ENCODE measurements at places on chromosomes 2 and 18. TPM values are rescaled to one million over a fixed set of nuclear protein-coding genes. Genes with fewer than 3 reads are reported as not detected.

Gene CMPK2
- total RNA-seq: 5.6 TPM

Gene ALPP
- not detected for total RNA-seq

Gene SIX3
- total RNA-seq: not detected

Gene MAIP1
- 16.0 TPM for total RNA-seq

Gene CNDP1
- total RNA-seq: 9.8 TPM

GRCh38 chr18:78514910-78515670 is 464.5 kb upstream of the SALL3 start:
- H3K36me3 ChIP-seq: no peaks in the 10 kb centered on the region
- H3K27me3 ChIP-seq: no peaks in the 10 kb centered on the region
- H3K4me3 ChIP-seq: no peak overlapping the region
- DNase-seq: peak; percentile 64

- peaks cover 3% of the 10 kb centered on the region for H3K4me1 ChIP-seq
- H3K27me3 ChIP-seq: no peaks in the 10 kb centered on the region
- no peak for DNase-seq
- H3K4me3 ChIP-seq: no peak overlapping the region
- H3K36me3 ChIP-seq: no peaks in the 10 kb centered on the region
Measured at GRCh38 chr2:170967553-170967952, 38.5 kb downstream of the GORASP2 start.

- no peak for DNase-seq
- no peak overlapping the region for H3K4me3 ChIP-seq
- no peak overlapping the region for H3K27ac ChIP-seq
- H3K27me3 ChIP-seq: no peaks in the 10 kb centered on the region
- H3K4me1 ChIP-seq: no peaks in the 10 kb centered on the region
- H3K36me3 ChIP-seq: no peaks in the 10 kb centered on the region
Measured at GRCh38 chr2:32237996-32238395, 26.7 kb downstream of the NLRC4 start.

DNA sequence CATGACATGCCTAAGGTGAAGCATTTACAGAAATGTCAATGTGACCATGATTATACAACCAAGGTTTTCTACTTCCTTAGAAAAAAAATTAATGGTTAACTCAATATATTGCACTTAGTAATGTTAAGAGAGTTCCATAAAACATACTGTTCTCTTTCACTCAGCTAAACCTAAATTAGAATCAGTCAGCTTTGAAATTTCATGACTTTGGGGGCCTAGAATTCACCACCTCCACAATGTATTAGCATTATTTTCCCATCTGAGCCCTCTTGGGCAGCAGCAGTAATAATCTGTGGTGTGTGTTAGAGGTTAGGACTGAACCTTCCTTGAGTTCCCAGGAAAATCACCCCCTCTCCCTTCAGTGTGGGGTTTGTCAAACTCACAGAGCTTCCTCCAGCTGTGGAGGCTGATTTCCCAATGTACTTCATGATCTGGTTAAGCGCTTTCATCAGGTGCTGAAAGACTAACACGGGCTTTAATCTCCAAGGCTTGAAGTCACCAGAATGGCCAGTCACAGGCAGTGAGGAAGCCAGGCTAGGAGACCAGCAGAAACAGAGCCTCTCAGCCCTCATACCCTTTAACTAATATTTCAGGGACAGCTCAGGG is 7.1 kb upstream of the UPP2 start:
- no peak for DNase-seq
- H3K4me1 ChIP-seq: no peaks in the 10 kb centered on the region
- no peaks in the 10 kb centered on the region for H3K36me3 ChIP-seq
- H3K27ac ChIP-seq: no peak overlapping the region
- H3K27me3 ChIP-seq: no peaks in the 10 kb centered on the region

DNA sequence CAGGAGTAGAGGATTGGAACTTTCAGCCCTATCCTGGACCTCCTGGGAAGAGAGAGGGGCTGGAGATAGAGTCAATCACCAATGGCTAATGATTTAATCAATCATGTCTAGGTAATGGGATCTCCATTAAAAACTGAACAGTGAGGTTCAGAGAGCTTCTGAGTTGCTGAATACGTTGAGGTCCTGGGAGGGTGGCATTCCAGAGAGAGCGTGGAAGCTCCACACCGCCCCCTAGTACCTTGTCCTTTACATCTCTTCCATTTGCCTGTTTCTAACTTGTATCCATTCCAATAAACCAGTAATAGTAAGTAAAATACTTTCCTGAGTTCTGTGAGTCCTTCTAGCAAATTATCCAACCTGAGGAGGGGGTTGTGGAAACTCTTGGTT is 101.7 kb downstream of the B3GNT2 start:
- H3K27me3 ChIP-seq: no peaks in the 10 kb centered on the region
- no peak for DNase-seq
- H3K27ac ChIP-seq: no peak overlapping the region
- peaks cover 20% of the 10 kb centered on the region for H3K4me1 ChIP-seq

- DNase-seq: no peak
- H3K4me3 ChIP-seq: no peak overlapping the region
- H3K36me3 ChIP-seq: no peaks in the 10 kb centered on the region
- H3K27me3 ChIP-seq: no peaks in the 10 kb centered on the region
Measured at GRCh38 chr18:36812678-36813077, 16.1 kb downstream of the TPGS2 start.

- no peak overlapping the region for H3K27ac ChIP-seq
- no peaks in the 10 kb centered on the region for H3K36me3 ChIP-seq
- no peaks in the 10 kb centered on the region for H3K4me1 ChIP-seq
- H3K27me3 ChIP-seq: no peaks in the 10 kb centered on the region
Measured at GRCh38 chr2:238739668-238740067, 108.2 kb upstream of the TWIST2 start.

GRCh38 chr18:46821856-46822711 is 65.2 kb upstream of the ST8SIA5 start:
- no peak overlapping the region for H3K27ac ChIP-seq
- no peaks in the 10 kb centered on the region for H3K4me1 ChIP-seq
- no peak for DNase-seq
- no peaks in the 10 kb centered on the region for H3K36me3 ChIP-seq
- H3K4me3 ChIP-seq: no peak overlapping the region

DNA sequence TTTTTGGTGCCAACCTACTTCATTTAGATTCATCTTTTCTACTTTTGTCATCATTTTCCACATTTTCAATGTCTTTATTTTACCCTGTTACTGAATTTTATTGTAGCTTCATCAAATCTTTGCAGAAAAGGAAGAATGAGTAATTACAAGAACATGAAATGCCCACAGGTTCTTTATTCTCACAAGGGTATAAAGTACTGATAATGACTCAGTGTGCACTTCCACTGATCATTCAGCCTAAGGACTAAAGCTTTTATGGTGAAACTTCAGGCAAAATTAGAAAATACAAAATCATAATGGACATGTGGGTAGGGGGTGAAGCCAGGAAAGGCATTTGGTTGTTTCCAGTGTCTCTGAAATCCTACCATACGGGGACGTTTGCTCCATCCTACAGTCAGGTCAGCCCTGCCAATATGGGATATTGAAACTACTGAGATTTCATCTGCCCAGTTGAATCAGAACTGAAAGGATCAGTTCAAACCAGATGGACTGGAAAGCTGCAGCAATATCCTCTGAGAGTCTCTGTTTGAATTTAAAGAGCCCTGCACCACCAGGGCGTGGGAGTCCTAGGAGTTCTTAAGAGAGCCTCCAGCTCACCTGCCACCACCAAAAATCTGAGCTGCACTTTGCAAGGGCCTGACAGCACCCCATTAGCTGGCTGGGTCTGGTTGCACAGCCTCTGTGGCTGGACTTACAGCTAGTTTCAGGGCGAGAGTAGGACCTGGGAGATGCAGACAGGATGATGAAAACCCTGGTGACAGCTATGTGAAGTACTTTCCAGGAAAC is 390.4 kb downstream of the CMPK2 start:
- H3K27me3 ChIP-seq: no peaks in the 10 kb centered on the region
- H3K4me1 ChIP-seq: no peaks in the 10 kb centered on the region
- H3K4me3 ChIP-seq: no peak overlapping the region
- no peak overlapping the region for H3K27ac ChIP-seq
- no peaks in the 10 kb centered on the region for H3K36me3 ChIP-seq

DNA sequence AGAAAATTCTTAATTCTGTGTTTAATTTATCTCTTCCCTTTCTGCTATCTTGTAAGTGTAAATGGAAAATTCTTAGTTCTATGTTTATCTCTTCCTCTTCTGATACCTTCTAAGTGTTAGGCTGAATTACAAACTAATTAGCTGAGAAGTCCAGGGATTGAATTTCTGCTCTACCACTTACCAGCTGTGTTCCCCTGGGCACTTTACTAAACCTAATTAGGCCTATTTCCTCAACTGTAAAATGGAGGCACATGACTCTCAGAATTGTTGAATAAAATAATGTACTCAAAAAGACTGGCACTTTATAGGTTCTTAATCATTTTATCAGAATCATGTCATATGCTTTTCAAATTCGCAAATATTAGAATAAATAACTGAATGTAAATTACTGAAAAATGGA is 146.3 kb downstream of the MAP2 start:
- no peak overlapping the region for H3K27ac ChIP-seq
- H3K4me3 ChIP-seq: no peak overlapping the region
- no peaks in the 10 kb centered on the region for H3K27me3 ChIP-seq
- no peak for DNase-seq
- H3K4me1 ChIP-seq: no peaks in the 10 kb centered on the region
- no peaks in the 10 kb centered on the region for H3K36me3 ChIP-seq

GRCh38 chr18:46408334-46408987 is 248.6 kb downstream of the LOXHD1 start:
- H3K27ac ChIP-seq: no peak overlapping the region
- no peaks in the 10 kb centered on the region for H3K36me3 ChIP-seq
- H3K4me3 ChIP-seq: no peak overlapping the region
- DNase-seq: no peak
- H3K27me3 ChIP-seq: no peaks in the 10 kb centered on the region

GRCh38 chr18:46158499-46158898 is 54.3 kb downstream of the HAUS1 start:
- no peak for DNase-seq
- no peaks in the 10 kb centered on the region for H3K27me3 ChIP-seq
- H3K4me1 ChIP-seq: no peaks in the 10 kb centered on the region
- H3K36me3 ChIP-seq: no peaks in the 10 kb centered on the region
- H3K27ac ChIP-seq: no peak overlapping the region
